ENCODE measurements at places on chromosomes 3 and 15.

DNA sequence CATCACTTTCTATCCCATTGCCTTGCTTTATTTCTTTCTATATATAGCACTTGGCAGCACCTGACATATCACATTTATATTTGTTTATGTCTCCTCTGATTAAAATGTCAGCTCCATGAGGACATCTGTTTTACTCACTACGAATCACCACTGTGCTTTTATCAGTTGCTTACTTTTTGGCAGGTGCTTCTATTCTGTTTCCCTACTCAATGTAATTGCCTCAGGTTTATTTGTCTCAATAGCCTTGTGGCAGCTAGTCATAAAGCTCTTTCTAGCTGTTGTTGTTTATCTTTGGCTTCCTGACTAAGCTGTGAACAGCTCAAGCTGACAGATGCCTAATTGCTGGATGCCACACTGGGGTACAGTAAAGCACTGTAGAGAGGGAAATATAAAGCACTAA, 85.5 kb downstream of the VPS13C start:
- DNase-seq = no peak

DNA sequence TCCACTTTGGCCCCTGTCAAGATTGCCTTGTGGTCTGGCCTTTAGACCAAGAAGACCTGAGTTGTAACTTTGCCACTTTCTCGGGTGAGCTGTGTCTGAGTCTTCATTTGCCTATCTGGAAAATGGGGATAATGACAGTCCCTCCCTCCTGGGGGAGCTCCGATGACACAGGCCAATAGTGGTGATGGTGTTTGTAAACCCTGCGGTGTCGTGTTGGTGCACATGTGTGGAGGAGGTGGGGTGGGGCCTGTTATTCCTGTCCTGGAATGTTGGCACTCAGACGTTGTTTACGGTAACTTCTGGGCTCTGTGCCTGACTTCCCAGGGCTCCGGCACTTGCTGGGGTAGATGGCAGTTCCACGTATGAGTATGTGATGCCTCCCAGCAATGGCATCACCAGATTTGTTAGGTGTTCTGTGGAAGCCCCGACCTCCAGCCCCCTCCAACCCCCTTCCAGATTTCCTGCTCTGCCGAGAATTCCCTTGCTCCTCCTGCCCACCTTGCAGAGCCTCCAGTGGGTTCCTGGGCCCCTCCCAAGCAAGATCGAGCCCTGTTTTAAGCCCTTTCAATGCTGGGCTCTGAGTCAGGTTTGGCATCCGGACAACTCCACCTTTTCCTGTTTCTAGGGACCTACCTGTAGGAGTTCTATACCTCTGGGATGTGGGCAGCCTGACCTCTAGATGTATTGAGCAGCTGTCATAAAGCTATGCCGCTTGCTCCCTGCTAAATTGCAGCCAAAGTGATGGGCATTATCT, 31.4 kb downstream of the HRH1 start:
- no peak for DNase-seq

DNA sequence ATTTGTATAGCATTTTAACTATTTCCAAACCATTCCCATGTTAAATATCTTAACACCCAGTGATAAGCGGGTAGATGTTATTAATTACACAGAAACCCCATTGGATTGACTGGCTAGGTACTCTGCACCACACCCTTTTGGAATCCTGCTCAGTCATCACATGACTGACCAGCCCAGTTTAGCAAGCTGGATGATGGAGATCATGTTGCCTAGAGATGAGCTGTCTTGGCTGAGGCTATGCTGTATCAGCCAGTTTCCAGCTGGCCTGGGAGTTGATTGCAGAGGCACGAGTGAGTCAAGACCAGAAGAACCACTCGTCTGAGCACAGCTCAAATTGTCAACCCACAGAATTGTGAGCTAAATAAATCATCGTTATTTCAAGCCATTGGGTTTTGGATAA, 124.6 kb downstream of the ZNF621 start:
- no peak for DNase-seq

DNA sequence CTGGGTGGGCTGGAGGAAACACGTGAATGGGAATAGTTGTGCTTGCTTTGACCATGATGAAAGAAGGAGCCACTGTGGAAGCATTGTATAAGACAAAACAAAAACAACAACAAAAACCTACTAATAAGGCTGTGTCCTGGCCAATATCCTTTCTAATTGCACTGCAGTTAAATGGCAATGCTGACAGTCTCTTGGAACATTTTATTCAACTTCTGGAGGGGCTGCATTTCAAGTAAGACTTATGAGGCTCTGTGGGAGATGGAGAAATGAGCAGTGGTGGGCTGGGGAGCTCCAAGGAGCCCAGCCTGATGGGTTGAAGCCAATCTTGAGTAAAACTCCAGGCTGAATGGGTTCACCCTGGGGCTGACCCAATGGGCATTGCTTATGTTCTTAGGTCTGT, 99.8 kb upstream of the ROPN1 start:
- DNase-seq = no peak

DNA sequence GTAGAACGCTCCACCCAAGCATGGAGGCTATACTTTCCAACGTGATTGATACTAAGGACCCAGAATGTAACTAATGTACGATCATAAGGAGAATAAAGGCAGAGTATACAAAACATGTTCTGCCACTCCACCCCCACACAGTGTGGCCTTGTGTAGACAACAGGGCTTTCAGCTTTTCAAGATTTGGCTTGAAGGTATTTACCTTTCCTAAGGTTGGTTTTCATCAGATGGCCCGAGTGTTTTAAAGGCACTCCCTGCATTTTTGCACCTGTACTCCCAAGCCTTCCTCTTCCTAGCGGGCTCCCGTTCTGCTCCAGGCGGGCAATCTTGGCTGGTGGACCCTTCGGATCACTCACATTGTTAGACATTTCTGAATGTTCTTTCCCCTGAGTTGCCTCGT, 4.6 kb downstream of the SATB1 start:
- DNase-seq = no peak

DNA sequence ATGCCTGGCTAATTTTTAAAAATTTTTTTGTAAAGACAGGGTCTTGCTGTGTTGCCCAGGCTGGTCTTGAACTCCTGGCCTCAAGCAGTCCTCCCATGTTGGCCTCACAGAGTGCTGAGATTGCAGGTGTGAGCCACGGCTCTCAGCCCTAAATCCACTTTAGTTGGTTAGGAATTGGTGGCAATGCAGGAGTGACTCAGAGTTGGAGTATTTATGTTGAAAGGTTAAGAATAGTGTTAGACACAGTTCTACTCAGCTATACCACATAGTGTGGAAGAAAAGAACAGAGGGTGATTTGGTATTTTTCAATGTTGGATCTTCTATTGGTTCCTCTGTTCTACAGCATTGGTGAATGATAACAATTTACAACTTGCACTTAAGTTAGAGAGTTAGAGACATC, 7.6 kb downstream of the ZNF639 start:
- no peak for DNase-seq

- no peak for DNase-seq
Measured at GRCh38 chr3:71753701-71754609, at the start of gene GPR27. TSS of gene GPR27 (plus strand) at chr3:71753855. CDS start at chr3:71754050, 195 bp downstream.

DNA sequence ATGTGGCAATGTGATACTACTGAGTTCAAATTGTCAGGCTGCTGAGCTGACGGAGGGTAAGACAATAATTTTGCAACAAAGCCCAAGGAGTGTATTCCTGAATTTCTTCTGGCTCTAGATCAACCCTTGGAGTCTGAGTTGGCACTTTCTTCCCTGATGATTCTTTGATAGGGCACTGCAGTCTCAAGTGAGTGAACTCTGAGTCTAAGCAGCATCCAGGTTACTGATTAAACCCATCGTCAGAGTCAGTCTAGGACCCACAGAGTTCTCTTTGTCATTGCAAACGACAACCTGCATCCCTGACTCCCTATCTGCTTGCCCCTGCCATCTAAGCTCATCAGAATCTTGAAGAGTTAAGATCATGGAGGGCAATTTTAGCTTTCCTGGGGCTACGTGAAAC, 58.6 kb downstream of the MME start:
- no peak for DNase-seq

DNA sequence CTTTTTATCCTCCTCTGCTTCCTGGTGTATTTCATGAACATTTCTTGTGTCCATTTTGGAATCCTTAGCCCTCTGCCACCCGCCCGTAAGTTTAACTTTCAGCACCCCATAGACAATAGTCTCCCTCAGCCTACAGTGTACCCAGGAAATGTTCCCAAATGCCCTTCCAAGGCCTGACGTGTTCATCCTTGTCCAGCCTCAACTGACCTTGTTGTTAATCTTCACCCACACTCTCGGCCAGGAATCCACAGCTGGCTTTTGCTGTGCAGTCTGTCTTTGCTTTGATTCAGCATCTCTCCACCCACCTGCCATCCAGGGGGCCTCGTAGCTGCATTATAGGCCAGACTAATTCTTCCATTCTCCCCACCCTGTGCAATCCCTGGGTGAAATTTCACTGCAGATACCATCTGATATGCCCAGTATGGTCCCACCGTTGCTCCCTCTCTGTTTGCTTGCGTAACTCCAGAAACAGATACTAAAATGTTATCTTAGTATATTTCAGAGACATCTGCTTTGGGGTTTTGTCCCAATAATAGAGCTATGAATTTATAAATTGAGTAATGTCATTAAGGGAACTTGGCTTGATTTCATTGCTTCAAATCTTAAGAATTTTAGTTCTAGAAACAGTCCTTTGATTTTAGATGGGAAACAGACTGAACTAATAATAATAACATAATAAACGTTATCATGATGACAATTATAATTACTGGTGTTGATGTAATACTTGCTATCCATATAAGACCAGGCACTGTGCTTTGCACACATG, 16.6 kb downstream of the GUCA1C start:
- no peak for DNase-seq
